ENCODE measurements at places on chromosomes 6 and 20.

GRCh38 chr6:22098601-22099031 is 198.2 kb downstream of the PRL start:
- no peak for DNase-seq

DNA sequence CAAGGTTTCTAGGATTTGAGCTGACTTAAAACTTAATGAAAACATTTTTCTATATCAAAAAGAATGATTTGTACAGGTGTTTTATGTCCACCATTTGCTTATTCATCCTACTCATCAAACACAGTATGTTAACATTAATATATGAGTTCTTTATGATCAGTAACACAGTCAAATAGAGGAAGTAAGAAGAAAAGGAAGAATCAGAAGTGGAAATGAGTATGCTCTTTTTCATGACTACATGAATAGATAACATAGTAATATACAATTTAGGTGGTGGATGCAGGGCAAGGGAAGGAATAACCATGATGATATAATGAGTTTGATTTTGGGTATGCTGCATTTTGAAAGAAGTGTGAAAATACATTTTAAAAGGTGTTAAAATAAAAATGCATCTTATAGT is 16.5 kb downstream of the KPNA5 start:
- no peak for DNase-seq

DNA sequence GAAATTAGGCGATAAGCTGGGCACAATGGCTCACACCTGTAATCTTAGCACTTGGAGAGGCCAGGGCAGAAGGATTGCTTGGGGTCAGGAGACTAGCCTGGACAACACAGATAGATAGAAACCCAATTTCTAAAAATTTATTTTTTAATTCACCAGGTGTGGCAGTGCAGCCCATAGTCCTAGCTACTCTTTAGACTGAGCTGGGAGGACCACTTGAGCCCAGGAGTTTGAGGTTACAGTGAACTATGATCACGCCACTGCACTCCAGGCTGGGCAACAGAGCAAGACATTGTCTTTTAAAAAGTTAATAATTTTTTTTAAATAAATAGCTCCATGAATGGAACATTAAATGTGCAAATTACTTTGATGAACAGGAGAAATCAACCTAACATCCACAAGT is 8.2 kb downstream of the ZNF318 start:
- DNase-seq: no peak

DNA sequence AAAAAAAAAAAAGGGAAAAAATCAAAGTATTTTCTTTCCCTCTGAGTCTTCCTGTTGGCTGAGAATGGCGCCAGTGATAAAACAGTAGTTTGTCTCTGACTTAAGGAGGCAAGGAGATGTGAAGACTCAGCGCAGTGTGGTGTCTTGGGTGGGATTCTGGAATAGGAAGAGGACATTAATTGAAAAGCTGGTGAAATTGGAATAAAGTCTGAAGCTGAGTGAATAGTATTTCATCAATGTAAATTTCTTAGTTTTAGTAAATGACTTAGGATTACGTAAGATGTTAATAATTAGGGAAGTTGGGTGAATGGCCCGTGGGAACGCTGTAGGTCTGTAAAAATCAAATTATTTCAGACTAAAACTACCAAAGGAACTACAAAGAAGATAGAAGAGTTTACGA is 122.8 kb upstream of the ZNF217 start:
- DNase-seq: no peak

GRCh38 chr20:47206962-47207641 is 149.4 kb downstream of the ZMYND8 start:
- no peak for DNase-seq

DNA sequence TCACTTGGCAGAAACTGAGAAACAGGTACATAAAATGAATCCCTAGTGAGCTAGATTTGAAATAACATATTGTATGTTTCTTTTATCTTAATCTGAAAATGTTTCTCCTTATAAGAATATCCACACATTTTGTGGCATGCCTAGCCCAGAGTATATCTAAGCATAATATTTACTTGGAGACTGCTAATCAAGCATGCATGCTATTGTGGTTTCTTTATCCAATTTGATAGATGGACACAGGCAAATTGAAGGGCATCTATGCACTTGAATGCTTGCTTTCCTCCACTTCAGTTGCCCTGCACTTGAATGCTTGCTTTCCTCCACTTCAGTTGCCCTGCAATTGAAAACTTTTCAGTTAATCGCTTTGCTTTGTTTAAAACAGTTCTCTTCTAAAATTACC is 729.8 kb downstream of the TBC1D32 start:
- no peak for DNase-seq

DNA sequence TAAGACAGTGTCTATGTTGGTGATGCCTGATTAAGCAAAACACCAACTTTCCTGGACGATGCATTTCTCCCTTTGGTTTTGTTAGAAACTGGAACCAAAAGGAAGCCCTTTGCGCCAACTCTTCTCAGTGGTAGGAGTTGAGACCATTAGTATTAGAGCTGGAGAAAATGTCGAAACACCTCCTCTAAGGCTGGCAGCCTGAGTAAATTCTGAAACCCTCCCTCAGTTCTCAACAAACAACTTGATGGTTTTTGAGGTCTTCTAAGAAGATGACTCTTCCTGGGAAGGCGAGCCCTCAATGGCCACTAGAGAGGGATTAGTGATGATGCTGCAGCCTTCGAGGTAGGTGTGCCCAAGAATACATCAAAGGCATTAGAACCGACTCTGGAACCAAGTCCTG is 78.4 kb upstream of the CCN6 start:
- no peak for DNase-seq

Data from glomerular endothelial cell (primary cell).